Spinal cord (tissue), 10 donors: ENCODE measurements at places on chromosomes 6 and 20. TPM values are rescaled to one million over a fixed set of nuclear protein-coding genes. Genes with fewer than 3 reads are reported as not detected.

The BHLHE23 gene
- not detected for polyA plus RNA-seq

The GPR6 gene
- polyA plus RNA-seq: 0.99 TPM

The SLC24A3 gene
- 56.9 TPM for polyA plus RNA-seq

GRCh38 chr6:3926150-3926482 lies 76.9 kb downstream of the FAM50B start:
- no peaks in the 10 kb centered on the region for H3K27me3 ChIP-seq
- no peak overlapping the region for H3K4me3 ChIP-seq
- H3K27ac ChIP-seq: no peak overlapping the region
- no peaks in the 10 kb centered on the region for H3K4me1 ChIP-seq
- no peaks in the 10 kb centered on the region for H3K36me3 ChIP-seq

GRCh38 chr6:121533321-121533841 lies 97.9 kb downstream of the GJA1 start:
- H3K27ac ChIP-seq: no peak overlapping the region
- no peak overlapping the region for H3K4me3 ChIP-seq
- no peak for DNase-seq
- no peaks in the 10 kb centered on the region for H3K27me3 ChIP-seq
- no peaks in the 10 kb centered on the region for H3K4me1 ChIP-seq

DNA sequence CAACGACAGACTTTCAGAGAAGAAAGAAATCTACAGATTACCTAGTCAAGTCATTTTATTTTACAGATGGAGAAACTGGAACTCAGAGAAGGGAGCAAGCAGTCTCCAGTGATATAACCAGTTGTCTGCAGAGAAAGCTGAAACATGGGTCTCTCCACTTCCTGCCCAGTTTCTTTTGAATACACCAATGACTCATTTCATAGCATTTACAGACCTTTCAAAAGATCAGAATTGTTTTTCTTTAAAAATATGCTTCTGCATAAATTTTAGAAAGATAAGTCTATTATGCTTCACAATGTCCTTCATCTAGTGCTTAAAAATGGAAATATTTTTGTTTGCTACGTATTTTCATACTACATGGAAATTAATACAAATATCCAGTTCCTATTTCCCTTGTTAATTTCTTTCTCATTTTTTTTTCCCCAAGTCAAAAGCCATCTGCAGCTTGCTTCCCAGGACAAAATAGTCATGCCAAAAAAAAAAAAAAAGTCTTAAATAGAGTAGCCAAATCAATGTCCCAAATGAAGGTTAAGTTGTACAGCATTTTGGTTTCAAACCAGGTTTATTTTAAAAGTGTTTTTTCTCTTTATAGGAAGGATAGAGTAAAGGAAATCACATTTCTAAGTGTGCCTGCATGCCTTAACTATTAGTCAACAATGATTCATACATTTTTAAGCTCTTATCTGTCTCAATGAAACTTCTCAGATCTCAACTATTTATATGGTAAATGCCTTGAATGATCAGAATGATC lies 36.9 kb downstream of the ARHGAP18 start:
- no peaks in the 10 kb centered on the region for H3K4me1 ChIP-seq
- H3K36me3 ChIP-seq: no peaks in the 10 kb centered on the region

DNA sequence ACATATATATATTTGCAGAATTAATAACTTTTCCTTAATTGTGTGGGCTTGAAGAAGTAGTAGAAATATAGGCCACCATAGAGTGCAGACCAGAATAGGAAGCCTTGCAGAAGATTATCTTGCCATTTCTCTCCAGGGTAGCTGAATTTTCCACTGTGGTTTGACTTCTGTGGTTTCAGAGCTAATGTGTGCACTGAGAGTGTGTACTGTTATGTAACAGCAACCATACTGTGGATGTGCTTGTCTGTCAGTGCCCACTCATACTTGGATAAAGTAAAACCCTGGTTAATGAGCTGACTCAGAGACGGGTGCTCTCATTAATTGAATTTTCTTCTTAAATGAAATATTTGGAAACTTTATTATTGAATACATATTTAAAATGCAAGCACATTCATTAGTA lies 57.2 kb downstream of the CEP43 start:
- no peaks in the 10 kb centered on the region for H3K27me3 ChIP-seq
- no peaks in the 10 kb centered on the region for H3K36me3 ChIP-seq

GRCh38 chr20:57977569-57977968 lies 250.9 kb downstream of the ANKRD60 start:
- no peaks in the 10 kb centered on the region for H3K36me3 ChIP-seq
- no peak overlapping the region for H3K4me3 ChIP-seq
- no peak for DNase-seq

GRCh38 chr6:12047792-12048432 lies 35.8 kb downstream of the HIVEP1 start:
- H3K4me3 ChIP-seq: no peak overlapping the region
- no peak for DNase-seq
- no peaks in the 10 kb centered on the region for H3K27me3 ChIP-seq
- H3K27ac ChIP-seq: no peak overlapping the region
- H3K36me3 ChIP-seq: peaks cover 3% of the 10 kb centered on the region
